ENCODE measurements at places on chromosomes 5 and 9.

DNA sequence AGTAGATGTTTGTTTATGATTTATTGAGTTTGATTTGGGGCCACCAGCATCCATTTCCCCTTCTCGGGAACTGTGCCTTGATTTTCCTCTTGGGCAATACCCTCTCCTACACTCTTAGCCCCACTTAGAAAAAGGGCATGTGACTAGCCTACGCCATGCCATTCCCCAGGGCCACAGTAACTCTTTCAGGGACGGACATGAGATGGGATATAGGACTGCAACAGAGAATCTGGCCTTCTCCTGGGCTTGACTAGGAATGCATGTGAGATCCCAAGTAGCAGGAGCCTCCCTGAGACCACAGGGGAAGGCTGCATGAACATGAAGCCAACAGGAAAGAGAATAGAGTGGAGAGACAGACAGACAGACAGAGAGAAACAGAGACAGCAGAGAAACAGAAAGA lies 30.7 kb upstream of the SPARC start:
- no peak for DNase-seq

GRCh38 chr5:2996248-2996647 lies 244.8 kb upstream of the IRX2 start:
- DNase-seq: no peak

- DNase-seq: no peak
Observed at GRCh38 chr5:51679286-51679685, 296.0 kb downstream of the ISL1 start.

DNA sequence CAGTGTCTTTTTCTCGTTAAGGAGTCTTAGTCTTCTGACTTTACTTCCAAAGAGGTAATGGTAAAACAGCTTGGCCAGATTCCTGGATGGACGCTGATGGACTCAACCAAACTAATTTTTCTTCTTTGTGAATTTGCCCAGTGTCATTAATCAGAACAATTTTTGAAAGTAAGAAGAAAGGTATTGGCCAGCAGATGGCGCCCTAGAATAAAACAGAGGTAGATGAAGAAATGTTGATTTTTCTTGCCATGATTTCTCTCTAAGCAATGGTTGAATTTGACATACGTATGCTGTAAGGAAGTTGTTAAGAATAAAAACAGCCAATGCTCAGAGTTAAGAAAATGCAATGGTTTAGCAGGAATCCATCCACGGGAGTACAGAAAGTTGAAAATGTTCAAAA lies 500.0 kb downstream of the DIRAS2 start:
- DNase-seq: no peak

- DNase-seq: no peak
Observed at GRCh38 chr5:14175381-14175780, 32.2 kb downstream of the TRIO start.

DNA sequence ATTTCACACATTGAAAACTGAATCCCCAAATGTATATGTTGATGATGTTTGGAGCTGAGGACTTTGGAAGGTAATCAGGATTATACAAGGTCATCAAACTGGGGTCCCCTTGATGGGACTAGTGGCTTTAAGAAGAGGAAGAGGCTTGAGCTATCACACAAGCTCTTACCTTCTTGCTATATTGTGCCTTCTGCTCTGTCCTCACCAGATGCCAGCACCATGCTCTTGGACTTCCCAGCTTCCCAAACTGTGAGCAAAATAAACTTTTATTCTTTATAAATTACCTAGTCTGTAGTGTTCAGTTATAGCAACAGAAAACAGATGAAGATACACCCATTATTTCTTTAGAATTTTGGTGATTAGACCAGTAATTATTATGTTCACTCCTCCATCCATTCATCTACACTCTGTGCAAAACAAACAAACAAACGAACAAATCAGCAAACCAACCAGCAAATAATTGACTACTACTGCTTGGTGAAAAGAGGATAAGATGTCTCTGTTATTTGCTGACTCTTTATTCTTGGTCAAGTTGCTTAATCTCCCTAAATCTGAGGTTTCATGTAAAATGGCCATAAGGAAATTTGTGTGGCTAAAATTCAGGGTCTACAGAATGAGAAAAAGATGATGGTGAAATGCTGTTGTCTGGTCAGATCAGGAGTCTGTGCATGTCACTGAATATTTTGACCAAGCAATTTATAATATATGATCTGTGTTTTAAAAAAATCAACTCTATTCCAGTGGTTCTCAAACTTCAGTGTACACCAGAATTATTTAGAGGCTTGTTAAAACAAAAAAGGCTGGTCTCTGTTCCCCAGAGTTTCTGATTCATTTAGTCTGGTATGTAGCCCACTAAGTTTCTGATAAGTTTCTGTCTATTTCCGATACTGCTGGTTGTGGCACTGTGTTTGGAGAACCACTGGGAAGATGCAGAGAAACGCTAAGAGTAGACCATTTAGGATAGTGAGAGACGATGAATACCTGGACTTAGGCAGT lies 854.1 kb downstream of the MAT2B start:
- no peak for DNase-seq

- no peak for DNase-seq
Observed at GRCh38 chr5:30749971-30750370, 443.5 kb upstream of the CDH6 start.

- no peak for DNase-seq
Observed at GRCh38 chr5:2801577-2802525, 50.4 kb upstream of the IRX2 start.

DNA sequence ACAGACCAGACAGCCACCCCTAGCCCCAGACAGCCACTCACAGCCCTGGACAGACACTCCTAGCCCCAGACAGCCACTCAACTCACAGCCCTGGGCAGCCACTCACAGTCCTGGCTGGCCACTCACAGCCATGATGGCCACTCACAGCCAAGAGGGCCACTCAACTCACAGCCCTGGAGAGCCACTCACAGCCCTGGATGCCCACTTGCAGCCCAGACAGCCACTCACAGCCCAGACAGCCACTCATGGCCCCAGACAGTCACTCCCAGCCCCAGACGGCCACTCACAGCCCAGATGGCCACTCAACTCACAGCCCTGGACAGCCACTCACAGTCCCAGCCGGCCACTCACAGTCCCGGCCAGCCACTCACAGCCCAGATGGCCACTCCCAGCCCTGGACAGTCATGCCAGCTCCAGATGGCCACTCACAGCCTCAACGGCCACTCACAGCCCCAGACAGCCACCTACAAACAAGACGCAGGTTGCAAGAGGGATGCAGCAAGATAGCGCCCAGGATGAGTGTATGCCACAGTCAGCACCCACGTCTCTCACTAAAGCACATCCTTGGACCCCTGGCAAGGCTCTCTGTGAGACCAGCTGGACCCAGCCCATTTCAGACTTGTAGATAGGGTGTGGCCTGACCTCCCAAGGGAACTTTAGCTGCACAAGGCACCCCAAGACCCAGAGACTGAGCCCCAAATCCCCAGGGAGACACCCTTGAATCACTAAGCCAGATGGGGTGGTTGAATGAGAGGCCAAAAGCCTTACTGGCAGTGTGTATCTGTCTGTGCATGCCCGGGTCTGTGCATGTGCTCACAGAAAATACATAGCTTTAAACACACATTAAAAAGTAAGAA lies 22.4 kb downstream of the ZDHHC11B start:
- no peak for DNase-seq

DNA sequence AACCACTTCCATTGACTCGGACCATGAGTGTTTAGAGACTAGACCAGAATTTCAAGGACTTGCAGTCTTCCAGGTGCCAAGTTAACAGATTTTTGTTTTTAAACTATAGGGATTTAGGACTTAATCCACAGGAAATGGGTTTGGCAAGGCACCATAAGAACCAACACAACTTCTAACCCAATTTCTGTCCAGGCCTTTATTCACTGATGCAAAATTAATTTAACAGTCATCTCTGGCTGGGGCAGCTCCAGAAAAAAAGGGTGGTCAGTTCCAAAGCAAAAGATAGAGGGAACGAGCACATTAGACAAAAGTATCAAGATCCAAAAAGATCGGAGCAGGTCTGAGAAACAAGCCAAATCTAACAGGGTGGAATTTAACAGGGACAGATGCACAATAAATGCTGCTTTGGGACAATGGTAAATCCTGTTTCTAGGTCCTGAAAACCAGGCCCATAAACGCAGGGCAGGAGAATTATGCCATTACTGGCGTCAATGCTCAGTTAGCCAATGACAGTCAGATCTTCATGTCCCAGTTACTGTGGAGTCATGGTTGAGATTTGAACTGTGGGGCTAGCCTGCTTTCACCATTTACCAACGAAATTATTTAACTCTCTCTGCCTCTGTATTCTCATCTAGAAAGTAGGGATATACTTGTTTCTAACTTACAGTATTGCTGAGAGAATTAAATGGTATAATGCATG lies 590.8 kb upstream of the BRINP1 start:
- no peak for DNase-seq

GRCh38 chr5:58122848-58123392 lies 337.0 kb downstream of the PLK2 start:
- no peak for DNase-seq

- no peak for DNase-seq
Observed at GRCh38 chr5:91119981-91120850, 262.9 kb downstream of the ARRDC3 start.

DNA sequence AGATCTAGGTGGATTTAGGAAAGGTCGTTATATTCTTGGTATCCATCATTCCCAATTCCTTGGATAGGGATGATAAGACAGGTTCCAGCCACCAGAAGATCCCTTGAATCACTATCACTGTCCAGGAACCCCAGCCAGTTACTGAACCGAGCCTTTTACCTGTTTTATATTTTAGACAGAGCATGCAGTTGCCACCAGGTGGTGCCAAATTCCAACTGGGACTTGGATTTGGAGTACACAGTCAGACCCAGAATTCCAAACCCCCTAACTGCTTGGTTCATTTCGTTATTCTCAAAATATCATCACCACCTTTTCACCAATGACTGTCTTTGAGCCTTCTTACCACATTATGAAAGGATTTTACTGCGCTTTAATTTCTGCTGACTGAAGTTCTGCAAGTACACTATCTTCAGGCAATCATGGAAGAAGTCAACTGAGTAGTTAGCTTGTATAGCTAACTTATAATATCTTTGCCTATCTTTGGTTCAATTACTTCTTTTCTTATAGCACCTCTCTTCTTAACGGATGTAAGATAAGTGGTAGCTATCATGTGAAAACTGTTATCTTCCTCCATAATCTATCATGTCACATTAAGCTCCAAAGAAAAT lies 191.8 kb downstream of the PRR16 start:
- no peak for DNase-seq

- DNase-seq: no peak
Observed at GRCh38 chr5:104952876-104953275, 1390.3 kb upstream of the NUDT12 start.

GRCh38 chr9:118230329-118230728 lies 526.1 kb downstream of the TLR4 start:
- no peak for DNase-seq

- DNase-seq: no peak
Observed at GRCh38 chr5:104084896-104085295, 522.3 kb upstream of the NUDT12 start.

DNA sequence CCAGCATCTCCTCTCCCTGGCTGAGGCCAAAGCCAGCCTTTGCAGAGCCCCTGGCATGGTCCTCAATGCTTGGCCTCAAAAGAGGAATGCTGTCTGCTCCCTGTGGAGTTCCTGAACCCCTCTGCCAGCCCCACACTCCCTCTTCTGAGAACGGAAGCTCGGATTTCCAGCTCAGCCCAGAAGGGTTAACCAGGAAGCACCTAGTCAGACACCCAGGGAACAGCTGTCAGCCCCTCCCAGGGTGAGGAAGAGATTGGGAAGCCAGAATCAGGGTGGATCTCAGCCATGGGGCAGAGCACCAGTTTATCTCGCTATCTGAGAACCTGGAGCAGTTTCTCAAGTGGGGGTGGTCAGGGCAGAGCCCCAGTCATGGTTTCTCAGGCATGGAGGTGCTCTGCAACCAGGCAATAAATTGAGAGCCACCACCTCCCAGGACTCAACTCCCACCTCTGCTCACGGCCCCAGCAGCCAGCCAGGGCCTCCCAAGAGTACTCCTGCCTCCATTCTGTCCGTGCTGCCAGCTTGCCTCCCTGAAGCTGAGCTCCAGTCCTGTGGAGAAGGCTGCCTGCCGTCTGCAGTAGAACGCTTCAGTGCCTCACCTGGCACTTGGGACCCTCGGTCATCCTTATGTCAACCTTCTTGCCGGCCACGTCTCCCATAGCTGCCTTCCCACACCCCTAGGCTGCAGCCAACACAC lies 7.6 kb downstream of the FOXE1 start:
- DNase-seq: no peak

GRCh38 chr5:137217599-137218200 lies 281.4 kb downstream of the SPOCK1 start:
- DNase-seq: no peak

DNA sequence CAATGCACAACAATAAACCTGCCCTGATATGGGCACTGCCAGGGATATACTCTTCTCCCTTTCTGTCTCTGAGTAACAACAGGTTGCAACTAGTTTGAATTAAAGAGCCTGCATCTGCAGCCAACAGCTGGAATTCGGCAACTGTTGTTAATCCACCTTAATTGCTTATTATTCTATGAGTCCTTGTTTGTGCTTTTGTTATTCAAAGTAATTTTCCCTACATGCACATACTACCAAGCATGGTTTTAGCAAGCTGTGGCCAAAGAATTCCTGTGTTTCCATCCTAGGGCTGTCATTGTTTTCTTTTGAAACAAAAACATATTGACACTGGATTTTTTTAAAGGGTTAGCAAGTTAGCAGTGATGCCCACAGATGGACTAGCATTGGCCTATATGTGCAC lies 171.5 kb downstream of the EFNA5 start:
- no peak for DNase-seq

DNA sequence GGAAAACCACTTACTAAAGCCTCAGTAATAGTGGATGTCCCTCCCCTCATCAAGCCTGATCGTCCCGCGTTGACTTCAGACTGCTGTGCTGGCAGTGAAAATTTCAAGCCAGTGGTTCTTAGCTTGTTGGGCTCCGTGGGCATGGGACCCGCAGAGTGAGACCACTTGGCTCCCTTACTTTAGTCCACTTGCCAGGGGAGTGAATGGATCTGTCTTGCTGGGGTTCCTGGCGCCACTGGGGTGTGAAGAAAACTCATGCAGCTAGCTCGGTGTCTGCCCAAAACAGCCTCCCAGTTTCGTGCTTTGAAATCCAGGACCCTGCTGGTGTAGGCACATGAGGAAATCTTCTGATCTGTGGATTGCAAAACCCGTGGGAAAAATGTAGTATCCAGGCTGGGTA lies 480.0 kb upstream of the IZUMO3 start:
- no peak for DNase-seq

DNA sequence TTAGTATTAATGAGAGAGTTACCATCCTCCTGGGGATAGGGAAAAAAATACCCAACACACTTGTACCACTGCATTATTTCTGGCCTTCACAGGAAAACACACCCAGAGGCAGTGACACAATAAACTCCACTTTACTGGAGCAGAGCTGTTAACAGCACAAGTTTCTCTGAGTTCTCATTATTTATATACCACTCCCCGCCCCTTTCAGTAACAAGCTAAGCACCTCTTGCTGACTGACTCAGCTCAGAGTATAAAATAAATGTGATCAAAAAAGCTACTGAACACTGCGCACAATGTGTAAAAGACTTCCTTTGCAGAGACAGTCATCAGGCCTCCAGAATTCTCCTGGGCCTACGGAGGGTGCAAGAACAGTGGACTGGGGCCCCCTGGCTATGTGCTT lies 21.6 kb downstream of the KLF9 start:
- no peak for DNase-seq

GRCh38 chr5:160030631-160031377 lies 21.9 kb downstream of the TTC1 start:
- no peak for DNase-seq

GRCh38 chr5:54678737-54679136 lies 161.2 kb downstream of the SNX18 start:
- no peak for DNase-seq

Data from hypothalamus (tissue), 51 donors.